ENCODE measurements at places on chromosomes 5 and 9.

- DNase-seq: no peak
Observed at GRCh38 chr9:10875752-10876151, 262.9 kb upstream of the PTPRD start.

DNA sequence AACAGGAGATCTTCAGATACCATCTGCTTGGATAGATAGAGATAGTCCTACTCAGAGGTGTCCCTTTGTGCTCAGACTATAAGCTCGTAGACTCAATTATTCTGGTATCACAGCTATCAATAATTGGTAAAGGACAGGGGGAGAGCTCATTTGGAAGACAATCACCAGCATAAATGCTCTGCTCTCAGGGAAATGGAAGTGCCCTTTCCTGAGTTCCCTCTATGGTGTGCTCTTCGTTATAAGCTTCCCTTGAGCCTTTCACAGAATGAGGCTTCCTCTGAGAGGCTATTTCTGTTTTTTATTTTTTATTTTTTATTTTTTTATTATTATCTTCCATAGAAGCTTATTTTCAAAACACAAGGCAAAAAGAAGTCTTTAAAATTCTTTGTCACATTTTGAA, 1155.7 kb upstream of the DMAC1 start:
- DNase-seq: no peak

DNA sequence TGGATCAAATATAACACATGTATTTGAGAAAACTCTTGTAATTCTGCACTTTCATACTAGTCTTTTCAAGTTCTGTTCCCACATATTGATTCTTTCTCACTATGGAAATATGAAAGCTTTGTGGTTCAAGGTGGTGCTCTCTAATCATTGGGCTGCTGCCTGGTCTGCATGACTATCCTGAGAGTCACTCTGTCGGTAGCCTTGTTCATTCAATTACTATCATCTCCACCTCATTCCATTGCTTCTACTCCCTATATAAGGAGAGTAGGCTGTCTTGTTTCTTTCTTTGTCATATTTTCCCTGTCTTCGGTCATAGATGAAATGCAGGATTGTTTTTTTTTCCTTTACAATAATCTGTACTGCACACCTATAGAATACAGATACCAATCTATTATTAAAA, 341.4 kb upstream of the ACTBL2 start:
- no peak for DNase-seq

GRCh38 chr9:7936996-7937395, 137.4 kb upstream of the DMAC1 start:
- no peak for DNase-seq

DNA sequence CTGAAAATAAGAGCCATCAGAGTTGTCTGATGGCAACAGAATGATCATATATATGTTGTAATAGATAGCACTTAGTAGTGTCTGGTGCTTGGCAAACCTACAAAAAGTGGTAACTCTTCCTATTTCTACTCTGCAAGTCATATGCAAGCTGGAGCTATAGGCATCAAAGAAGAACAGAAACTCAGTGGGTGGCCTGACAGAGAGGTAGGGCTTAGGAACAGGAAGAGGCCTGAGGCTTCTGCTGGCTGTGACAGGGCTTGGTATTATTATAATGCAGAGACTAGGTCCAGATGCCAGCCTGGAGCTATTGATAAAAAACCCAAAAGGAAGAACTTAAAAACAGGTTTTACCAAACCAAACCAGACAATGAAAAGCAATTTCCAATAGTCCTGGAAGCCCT, 4.4 kb upstream of the DIAPH1 start:
- DNase-seq: no peak

GRCh38 chr5:154756009-154756867, 1.1 kb downstream of the LARP1 start:
- DNase-seq: no peak

- peak; percentile 23 for DNase-seq
Observed at GRCh38 chr9:89006996-89007967, 16.0 kb downstream of the S1PR3 start.

GRCh38 chr9:73916016-73916673, 581.0 kb upstream of the RORB start:
- no peak for DNase-seq

DNA sequence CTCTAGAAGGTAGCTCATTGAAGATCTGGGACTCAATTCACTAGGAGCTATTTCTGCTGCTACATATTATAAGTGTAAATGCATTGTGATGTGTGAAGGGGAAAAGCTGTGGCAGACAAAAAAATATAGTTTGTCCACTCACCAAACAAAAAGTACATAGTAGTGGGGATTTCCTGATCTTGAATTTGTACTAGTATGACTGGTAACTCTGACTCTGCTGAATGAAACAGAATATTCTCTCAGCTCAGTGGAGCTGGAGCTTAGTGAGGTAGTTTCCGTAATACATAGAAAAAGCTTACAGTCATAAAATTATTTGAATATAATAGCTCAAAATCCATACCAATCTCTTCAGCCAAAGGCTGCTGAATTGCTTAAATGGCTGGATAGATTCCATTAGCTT, 455.6 kb upstream of the CD180 start:
- no peak for DNase-seq

DNA sequence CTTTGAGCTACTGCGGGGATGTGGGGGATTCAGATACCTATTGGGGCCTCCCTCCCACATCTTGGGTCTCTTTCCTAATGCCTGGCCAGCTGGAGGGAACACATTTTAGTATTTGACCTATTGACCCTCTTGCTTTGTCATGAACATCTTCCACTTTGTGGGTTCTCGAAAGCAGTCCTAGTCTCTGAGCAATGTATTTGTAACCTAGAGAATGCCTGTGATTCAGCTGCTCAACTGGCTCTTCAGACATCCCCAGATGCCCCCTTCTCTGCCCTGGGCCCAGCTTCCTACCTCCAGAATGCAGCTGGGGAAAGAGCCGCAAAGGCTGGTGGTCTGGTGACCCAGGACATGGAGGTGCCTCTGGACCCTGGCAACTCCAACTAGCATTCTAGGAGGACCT, 32.2 kb downstream of the APTX start:
- no peak for DNase-seq

GRCh38 chr5:79284846-79285245, 48.9 kb downstream of the JMY start:
- no peak for DNase-seq
